Activated CD4-positive, CD25-positive, alpha-beta regulatory T cell treated with anti-CD3 and anti-CD28 coated beads, Interleukin-2, amount 50 U/mL, for 24 hours (primary cell): ENCODE measurements at places on chromosomes 4 and X.

DNA sequence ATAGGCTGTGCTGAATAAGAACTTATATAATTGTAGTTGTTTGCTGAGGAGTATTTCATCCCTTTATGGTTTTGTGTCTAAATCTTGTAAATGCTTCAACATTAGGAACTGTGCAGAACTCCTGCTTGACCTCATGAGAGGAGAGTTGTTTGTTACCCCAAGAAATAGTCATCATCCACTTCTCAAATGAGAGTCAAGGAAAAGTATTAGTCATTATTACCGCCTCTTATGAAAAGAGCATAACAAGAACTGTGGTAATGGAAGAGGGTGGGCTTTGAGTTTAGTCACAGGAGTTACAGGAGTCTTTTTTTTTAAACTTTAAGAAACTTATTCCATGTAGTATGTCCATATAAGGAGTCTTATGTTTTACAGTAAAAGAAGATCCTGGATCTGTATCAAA is 132.9 kb downstream of the RAP1GDS1 start:
- no peak for ATAC-seq

DNA sequence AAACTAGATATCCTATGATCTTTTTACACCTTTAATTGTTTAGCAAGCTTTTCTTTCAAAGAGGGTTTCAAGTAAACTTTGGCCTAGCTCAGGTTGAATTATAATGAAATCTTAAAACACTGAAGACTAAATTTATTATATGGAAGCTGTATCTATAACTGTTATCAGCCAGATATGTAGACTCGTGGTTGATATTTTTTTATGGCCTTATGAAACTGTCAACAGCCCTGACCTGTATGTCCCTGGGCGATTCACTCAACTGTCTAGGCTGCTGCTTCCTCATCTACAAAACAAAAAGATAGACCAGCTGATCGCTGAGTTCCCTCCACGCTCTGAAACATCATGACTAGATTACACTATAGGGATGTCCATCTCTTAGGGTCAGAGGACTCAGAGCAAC is 21.2 kb upstream of the PDK3 start:
- no peak for ATAC-seq

GRCh38 chrX:129759576-129760061 is 20.1 kb upstream of the SASH3 start:
- ATAC-seq, result peak; percentile 84

DNA sequence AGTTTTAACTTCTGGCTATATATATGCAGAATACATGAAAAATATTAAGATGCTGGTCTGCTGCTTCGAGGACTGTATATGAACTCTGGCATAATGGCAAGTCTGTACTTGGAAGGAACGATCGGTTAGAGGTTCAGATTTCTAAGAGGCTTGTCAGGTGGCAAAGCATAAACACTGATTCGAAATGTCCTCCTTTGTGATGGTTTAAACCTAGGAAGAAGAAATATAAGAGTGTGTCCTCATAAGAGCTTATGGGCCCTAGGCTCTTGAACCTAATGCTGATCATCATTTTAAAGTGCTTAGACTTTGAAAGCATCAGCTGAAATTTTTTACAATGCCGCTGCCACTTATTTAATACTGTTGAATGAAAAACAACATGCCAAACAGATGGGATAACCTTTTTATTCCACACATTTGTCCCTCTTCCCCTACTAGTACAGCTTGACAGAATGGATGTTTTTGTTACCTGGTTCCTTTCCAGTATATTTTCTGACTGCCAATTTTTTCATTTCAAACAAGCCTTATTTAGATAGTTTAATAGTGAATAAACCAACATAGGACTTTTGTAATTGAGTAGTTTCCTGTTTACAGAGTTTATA is 8.8 kb downstream of the SPRY1 start:
- no peak for ATAC-seq

DNA sequence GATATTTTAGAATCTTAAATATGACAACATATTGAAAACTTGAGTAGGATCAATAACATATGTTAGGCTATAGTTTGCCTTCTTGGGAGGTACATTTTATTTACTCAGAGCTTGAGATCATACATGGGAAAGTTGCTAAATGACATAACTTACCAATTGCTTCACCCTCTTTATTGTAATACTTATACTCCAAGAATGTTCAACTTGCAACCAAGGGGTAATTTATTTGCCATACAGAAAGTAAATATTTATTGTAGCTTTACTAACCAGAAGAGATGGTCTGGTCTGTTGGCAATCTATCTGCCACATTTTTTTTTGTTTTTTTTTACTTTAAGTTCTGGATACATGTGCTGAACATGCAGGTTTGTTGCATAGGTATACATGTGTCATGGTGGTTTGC is 426.6 kb downstream of the ARHGAP24 start:
- ATAC-seq, result no peak

DNA sequence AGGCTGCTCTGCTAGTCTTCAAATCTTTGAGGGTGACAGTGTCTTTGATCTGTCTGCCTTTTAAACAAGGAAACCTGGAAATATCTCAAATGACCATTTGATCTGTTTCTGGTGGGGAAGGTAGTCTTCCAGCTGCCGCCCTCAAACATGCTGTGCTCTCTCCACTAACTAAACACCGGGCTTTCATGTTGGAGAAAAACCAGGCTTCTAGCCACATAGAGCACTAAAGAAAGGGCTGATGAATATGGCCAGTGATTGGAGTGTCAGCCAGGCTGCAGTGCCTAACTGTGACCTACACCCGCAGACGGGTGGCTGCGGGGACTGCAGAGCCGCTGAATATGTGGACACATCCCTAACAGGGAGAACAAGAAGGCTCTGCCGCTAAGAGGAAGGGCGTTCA is 85.9 kb downstream of the UNC5C start:
- ATAC-seq, result no peak

DNA sequence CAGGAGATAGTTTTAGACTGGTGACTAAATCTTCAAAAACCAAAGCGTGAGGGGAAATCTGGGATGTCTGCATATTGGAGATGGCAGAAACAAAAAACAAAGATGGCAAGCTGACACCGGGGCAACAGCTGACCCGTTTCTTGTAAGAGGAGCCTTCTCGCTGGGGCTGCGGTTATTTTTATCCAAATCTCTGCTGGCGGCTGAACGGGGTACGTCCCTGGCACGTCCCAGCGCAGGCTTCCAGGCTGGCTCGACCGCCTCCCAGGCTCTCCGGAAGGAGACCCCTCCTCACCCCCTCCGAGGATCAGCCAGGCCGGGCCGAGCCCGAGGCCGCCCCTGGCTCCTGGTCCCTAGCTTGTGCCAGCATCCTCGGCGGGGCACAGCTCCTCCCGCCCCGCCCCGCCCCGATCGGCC is 403 bp downstream of the SGCB start:
- peak; percentile 53 for ATAC-seq

DNA sequence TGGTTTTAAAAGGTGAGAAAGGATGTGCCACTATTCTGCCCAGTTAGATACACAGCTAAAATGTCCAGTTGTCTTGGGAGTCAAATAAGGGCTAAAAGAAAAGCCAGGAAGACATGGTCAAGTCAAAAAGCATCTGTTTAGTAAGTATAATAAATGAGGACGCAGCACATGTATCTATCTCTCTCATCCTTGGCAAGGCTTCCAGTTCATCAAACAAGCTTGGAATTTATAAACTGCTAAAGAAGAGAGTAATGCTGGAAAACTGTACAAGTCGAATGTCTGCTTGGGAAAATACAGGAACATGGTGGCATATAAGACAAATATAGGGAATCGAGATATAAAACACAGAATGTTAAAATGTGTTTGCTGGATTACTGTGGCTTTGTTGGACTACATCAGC is 106.7 kb downstream of the GPC3 start:
- ATAC-seq, result no peak

- ATAC-seq, result no peak
Observed at GRCh38 chr4:68466185-68466584, 18.9 kb downstream of the TMPRSS11E start.

- ATAC-seq, result no peak
Observed at GRCh38 chr4:138087066-138087719, 155.0 kb downstream of the SLC7A11 start.

GRCh38 chrX:1807301-1807731 is 192.5 kb downstream of the ASMT start:
- ATAC-seq, result no peak

DNA sequence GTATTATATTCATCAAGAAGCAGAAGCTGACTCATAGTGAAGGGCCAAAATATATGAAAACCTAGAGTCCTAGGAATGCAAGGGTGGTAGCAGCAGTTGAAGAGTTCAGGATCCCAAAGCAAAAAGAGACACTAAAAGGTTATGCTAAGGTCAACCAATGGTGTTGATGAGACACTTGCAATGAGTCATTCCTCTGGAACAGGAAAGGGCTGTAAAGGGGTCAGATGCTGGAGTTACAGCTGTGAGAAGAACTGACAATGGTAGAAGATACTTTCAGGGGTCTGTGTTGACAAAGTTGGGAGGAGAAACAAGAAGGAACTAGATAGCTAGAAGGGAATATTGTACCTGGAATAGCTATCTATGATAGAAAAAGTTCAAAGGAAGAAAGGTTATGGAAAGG is 47.5 kb downstream of the ZGRF1 start:
- ATAC-seq, result no peak

DNA sequence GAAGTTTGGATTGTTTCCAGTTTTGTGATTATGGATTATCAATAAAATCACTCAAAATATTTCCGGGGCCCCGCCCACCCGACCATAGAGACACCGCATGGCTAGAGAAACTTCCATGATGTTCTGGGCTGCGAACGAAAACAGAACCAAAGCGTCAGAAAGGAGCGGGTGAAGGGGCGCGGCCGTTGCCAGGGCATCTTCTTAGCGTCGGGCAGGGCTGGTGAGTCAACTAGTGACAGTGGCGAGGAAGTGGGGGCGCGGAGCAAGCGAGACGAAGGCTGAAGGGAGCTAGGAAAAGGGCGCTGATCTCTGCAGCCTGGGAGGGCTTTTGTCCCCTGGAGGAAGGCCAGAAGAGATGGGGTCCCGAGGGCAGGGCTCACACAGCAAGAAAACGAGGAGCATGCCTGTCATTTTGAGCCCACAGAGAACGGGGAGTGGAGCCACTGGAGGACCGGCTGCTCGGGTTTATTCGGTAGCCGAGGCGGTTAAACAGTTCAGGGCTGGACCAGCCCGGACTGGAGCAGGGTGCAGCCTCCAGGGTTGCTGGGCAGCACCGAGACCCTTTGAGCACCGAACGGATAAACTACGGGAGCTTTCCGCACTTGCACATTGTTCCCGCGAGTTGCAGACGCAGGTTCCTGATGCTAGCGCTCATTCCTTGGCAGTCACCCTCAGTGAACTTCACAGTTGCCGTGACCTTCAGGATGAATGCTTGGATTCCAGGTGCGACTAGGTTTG is 298.1 kb upstream of the TRPC5 start:
- ATAC-seq, result no peak

DNA sequence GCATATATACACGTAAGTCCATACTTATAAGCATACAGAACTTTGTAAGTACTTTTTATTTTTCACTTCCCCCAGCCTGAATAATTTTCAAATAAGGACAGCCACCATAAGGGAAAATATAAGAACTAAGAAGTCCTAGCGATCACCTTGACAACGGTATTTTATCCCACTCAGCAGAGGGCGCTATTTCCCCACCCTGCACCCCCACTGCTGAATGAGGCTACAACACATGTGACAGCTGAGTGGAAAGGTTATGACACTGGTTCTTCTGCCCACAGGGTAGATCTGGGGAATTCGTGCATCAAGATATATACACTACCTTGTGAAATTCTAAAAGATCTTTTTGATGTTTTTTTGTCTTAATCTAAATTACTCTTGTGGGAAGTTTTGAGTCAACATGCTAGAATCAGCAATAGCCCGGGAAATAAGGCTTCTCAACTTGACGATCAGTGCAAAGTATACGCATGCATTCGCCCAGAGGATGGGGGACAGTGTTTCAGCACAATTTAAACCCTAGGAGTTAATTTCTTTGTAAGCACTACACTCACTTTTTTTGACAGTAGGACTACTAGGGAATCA is 151.5 kb downstream of the CORIN start:
- peak; percentile 72 for ATAC-seq
